CD4-positive, alpha-beta T cell treated with Interleukin-12 subunit alpha and Interleukin-12 subunit beta, for 1 hour (primary cell): ENCODE measurements at places on chromosomes 4 and X.

- no peak for DNase-seq
Measured at GRCh38 chr4:119025420-119025819, 110.2 kb upstream of the MYOZ2 start.

DNA sequence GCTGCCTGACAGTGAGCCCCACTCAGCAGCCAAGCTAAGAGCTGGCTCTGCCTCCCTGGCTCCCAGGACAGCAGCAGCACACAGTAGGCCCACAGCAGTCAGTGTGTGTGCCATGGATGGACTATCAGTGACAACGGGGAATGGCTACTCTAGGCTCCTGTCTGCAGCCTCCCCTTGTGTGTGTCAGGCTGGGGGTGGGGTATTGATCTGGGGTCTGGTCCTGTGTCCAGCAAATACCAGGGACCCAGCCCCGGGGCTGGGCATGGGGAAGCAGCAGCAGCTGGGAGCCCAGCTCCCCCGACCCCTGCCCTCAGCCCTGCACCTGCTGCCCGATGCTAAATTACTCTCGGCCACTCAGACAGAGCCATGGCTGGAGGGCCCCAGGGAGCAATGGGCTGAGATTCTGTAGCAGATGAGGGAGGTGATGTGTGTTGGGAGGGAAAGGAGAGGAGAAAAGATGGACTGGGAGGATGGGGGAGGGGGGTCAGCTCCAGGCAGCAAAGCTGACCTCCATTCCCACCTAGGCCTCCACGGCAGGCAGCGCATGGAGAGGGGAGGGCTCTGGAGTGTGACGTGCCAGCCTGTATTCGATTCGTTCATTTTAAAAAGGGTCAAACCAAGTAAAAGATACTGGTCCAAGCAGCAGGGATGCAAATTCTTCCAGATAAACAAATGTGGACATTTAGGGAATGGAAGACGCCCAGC lies 61.3 kb upstream of the CRMP1 start:
- no peak for DNase-seq

DNA sequence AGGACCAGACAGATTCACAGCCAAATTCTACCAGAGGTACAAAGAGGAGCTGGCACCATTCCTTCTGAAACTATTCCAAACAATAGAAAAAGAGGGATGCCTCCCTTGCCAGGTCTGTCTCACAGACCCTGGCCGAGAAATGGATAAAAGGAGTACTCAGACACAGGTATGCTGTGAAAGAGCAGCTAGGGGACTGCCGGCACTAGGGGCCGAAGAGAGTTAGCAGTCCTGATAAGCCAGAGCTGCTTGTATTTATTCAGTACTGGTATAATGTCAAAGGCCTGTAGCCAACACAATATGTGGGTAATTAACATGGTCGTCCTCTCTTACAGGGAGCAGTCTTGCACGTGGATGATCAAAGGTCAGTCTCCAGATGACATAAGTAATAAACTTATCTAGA lies 1042.1 kb upstream of the LCORL start:
- no peak for DNase-seq

GRCh38 chr4:7180938-7181337 lies 11.4 kb upstream of the SORCS2 start:
- no peak for DNase-seq

DNA sequence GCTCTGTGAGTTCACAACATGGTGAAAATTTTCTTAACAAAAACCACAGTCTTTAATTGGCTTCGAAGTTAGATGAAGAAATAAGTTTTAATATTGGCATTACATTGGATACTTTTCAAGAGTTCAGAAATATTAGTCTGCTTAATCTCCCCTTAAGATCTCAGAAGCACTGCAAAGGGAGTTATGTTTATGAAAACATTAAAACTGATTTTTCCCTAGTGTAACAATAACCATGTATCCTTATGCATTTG lies 1.5 kb downstream of the SETD7 start:
- DNase-seq = no peak

GRCh38 chr4:13543032-13543838 lies 1.1 kb downstream of the NKX3-2 start:
- DNase-seq = no peak

DNA sequence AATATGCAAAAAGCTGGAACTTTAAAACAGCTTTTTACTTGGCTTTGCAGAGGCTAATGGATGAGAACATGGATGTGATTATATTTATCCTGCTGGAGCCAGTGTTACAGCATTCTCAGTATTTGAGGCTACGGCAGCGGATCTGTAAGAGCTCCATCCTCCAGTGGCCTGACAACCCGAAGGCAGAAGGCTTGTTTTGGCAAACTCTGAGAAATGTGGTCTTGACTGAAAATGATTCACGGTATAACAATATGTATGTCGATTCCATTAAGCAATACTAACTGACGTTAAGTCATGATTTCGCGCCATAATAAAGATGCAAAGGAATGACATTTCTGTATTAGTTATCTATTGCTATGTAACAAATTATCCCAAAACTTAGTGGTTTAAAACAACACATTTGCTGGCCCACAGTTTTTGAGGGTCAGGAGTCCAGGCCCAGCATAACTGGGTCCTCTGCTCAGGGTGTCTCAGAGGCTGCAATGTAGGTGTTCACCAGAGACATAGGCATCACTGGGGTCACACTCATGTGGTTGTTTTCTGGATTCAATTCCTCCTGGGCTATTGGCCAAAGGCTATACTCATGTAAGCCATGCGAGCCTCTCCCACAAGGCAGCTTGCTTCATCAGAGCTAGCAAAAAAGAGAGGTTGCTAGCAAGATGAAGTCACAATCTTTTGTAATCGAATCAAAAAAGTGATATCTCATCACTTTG lies 15.6 kb downstream of the TLR8 start:
- DNase-seq = no peak

DNA sequence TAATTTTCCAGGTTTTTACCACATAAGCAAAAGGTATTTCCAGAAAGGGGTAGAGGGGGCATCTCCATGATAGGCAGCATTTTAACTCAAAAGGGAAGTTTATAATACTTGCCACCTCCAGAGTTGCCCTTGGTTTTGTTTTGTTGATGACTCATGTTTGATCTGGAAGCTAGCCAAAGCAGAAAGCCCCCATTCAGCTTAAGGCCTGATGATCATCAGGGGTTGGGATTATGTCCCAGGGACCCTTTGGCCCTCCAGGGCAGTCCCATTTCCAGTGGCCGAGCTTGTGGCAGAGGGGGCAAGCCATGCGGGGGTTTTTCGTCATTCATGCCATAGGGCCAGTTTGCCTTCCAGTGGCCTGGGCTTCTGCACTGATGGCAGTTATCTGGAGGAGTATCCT lies 143.0 kb upstream of the PLAC1 start:
- no peak for DNase-seq

- no peak for DNase-seq
Measured at GRCh38 chr4:53923921-53924320, 140.5 kb downstream of the CHIC2 start.

DNA sequence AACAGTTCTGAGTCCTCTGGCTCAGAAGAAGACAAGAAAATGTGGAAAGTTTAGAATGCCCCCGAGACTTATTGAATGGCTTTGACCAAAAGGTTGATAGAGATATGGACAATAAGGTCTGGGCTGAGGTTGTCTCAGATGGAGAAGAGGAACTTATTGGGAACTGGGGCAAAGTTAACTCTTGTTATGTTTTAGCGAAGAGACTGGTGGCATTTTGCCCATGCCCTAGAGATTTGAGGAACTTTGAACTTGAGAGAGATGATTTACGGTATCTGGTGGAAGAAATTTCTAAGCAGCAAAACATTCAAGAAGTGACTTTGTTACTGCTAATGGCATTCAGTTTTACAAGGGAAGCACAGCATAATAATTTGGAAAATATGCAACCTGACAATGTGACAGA lies 1549.3 kb upstream of the ADGRL3 start:
- no peak for DNase-seq

- DNase-seq = no peak
Measured at GRCh38 chr4:180134091-180134866, 2108.9 kb upstream of the TENM3 start.

DNA sequence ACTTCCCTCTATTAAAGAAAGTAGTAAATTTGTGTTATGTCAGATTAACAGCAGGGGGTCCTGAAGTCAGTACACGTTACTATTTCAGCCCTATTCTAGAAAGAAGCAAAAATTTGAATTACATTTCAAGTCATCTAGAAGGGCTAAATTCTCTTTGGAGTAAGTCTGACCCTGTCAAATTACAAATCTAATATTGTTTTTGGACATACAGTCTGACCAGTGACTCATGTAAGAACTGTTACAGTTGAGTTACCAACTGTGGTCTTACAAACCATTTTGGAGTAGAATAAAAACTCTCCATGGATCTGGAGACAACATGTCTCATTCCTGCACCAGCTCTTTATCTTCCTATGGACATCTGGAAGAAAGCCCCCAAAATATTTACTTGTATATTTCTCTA lies 36.0 kb upstream of the GYPA start:
- DNase-seq = no peak

DNA sequence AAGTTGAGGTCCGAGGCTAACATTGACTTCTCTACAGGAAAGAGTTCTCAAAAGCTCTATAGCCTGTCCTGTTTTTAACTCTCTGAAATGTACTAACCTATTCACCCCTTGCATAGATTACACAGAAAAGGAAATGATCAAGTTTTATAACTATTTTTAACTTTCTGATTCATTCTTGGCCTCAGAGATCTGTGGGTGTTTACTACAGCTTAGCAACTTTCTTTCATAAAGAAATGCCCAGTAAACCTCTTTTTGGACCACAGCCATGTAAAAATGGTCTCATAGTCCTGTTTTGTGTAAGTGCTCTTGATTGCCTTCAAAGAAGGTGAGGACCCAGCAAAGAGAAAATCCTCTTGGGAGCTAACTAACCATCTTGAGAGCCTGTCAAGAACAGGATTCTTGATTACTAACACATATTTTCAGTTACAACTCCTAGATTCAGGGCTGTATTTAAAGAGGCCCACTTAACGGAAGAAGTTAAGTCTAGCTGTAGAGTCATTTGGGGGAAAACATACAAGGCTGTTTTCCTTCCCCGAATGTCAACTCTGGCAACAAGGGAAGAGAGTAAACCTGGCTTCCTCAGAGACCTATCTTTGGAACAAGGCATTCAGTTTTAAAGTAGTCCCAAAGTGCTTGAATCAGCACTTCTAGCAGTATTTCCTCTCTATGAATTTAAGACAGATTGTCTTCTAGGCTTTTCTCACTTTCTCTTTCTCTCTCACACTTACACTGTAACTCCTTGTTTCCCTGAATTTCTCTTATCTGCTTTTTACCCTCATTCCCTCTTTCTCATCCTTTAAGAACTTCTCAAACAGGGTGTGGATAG lies 78.2 kb downstream of the IL21 start:
- peak; percentile 7 for DNase-seq

DNA sequence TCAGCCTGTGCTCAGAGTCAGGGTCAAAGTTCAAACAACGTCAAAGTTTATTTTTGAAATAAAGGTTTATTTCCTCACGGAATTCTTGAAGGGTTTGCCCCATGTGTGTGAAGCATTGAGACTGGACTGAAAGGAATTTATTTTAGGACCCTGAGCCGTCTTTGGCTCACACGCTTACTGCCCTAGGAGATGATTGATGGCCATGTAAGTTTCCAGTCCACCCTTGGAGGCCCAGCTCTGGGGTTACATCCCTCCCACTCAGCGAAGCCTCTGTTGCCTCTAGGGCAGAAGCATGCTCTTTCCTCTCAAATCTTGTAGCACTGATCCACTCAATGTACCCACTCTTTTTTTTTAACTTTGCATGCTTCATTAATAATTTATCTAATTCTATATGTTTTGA lies 4.5 kb upstream of the NHSL2 start:
- DNase-seq = no peak

DNA sequence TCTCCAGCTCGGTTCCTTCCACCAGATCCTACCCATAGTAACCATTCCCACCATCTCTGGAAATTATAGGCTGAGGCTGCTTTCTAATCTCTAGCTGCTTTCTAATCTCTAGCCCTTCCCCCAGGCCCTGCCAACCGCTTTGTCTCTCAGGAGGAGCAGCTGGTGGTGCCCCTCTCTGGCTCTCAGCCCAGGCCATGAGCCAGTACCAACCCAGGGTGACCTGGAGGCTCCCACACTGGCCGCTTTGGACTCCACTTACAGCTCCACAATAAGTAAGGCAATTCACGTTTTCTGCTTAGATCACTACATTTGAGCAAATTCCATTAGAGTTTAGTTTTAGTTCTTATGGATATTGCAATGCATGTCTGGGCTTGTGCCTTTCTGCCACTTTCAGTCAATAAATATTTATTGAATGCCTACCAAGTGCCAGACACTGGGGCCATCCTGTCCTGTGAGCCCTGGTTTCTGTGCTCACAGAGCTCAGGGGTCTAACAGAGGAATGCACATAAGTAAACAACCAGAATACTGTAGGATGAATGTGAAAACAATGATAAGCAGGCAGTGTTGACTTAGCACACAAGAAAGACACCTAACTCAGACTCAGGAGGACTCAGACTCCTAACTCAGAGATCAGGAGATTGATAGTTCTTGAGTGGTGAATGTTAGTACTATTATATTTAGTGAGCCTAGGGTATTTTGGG lies 38.9 kb downstream of the SMC1A start:
- no peak for DNase-seq

GRCh38 chr4:5800496-5800895 lies 89.5 kb downstream of the EVC start:
- no peak for DNase-seq

DNA sequence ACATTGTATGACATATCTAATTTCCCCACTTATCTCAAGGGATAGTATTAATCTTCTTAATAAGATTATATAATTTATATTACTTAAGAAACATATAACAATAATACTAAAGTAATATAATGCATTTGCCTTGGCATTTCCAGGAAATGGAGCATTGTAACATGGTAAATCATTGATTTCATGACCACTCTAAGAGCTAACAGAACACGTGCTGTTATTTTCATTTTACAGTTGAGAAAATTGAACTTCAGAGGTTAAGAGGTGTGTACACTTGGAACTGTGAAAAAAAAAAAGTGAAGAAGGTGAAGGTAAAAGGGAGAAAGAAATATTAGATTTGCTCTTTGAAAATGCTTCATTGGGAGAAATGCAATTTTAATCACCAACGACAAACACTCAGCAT lies 522.6 kb downstream of the IL15 start:
- no peak for DNase-seq

- no peak for DNase-seq
Measured at GRCh38 chr4:43234626-43235415, 342.3 kb downstream of the GRXCR1 start.

GRCh38 chr4:35975617-35976355 lies 268.5 kb downstream of the ARAP2 start:
- no peak for DNase-seq

- no peak for DNase-seq
Measured at GRCh38 chr4:32684160-32684559, 1964.0 kb downstream of the PCDH7 start.

- no peak for DNase-seq
Measured at GRCh38 chr4:182680234-182680653, 236.9 kb downstream of the DCTD start.

DNA sequence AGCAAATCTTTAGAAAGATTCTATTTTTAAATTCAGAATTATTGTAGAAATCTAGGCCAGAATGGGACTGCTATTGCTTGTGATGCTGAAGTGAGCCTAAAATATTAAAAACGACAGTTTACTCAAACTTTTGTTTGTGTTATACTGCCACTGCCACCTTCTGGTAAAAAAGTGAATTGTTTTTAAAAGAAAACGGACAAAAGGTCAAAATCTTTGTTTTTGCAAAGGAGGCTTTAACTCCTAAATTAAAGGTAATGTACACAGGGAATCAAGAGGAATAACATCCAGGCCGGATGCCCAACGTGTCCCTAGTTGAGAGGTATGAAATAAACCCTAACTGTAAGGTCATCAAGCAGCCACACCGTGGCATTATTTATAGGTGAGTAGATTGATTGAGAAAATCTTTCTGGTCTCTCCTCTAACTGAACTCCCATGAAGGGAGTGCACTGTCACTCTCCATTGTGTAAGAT lies 338.3 kb upstream of the GALNT7 start:
- DNase-seq = peak; percentile 2

- no peak for DNase-seq
Measured at GRCh38 chr4:155170569-155170968, 37.9 kb upstream of the NPY2R start.
